Activated CD4-positive, CD25-positive, alpha-beta regulatory T cell treated with anti-CD3 and anti-CD28 coated beads, Interleukin-2, amount 50 U/mL, for 16 hours (primary cell): ENCODE measurements at places on chromosomes 5 and 9.

DNA sequence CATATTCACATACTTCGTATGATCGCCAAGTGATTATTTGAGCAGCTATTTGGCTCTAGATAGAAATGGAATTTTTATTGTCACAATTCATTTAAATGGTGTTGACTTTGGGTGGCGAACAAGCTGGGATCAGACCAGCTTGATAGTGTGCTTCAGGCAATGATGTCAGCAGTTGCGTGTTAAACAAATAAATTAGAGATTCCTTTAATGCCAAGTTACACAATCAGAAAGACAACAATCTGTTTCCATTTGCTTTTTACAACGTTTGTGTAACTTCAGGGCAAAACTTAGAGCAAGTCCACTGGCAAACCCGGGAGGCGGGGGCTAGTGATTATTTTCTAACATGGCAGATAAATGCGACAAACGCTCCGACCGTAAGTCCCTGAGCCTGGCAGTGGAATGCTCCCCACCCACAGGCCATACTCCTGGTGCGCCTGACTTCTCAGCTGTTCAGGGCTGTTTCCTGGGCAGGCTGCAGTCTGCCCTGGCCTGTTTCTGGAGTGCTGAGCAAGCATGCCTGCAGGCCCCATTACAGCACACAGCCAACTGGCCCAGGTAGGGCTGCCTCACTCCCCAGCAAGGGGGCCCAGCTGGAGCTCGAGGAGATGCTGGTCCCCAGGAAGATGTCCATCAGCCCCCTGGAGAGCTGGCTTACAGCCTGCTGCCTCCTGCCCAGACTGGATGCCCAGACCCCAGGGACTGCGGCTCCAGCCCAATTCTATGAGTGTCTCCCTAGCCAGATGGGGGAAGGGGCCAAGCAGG is 88.7 kb downstream of the BASP1 start:
- no peak for DNase-seq

DNA sequence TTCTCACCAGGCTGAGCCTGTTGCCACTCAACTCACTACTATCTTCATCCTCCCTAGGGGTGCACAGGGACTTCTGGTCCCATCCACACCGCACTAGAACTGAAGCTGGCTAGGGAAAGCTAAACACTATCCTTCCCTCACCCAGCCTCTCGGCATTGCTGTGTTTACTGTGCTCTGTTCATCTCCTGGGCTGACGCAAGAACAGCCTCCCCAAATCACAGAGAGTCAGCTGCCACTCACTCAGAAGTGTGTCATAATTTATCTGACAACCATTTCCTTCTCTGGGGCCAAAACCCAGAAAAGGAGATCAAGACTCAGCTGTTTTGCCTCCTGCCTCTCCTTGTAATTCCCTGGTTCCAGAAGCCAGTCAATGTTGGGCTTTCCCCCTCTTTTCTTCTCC is 92.8 kb downstream of the ARHGEF28 start:
- no peak for DNase-seq

- no peak for DNase-seq
Measured at GRCh38 chr9:94787266-94787665, 60.8 kb downstream of the AOPEP start.

DNA sequence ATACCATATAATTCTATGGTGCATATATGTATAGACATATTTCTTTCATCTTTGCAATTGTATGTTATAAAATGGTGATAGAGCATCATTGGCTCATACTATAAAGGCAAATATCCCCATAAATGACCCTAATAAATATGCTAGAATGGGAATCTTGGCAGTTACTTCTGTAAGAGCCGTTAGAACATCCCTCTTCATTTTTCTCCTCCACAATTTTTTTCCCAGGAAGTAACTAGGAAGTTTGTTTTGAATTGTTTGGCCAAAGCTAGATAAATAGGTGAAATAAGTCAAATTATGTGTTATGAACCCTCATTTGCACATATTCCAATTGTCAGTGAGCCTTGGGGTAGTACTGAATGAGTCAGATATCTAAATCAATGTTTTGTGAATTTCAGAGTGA is 209.9 kb downstream of the ADAMTSL1 start:
- no peak for DNase-seq

DNA sequence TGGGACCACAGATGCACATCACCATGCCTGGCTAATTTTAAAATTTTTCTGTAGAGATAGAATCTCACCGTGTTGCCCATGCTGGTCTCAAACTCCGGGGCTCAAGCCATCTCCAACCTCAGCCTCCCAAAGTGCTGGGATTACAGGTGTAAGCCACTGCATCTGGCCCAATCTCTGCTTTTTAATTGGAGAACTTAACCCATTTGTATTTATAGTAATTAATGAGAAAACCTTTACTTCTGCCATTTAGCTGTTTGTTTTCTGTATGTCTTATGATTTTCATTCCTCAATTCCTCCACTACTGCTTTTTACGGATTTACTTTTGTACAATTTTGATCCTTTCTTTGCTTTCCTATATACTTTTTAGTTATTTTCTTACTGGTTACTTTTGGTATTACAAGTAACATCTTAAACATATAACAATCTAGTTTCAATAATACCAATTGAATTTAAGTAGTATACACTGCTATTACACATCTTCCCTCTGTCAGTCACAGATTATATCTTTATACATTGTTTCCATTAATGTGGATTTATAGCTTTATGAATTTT is 26.1 kb downstream of the RALGDS start:
- DNase-seq = no peak
